ENCODE measurements at places on chromosomes 12 and 14. TPM values are rescaled to one million over a fixed set of nuclear protein-coding genes. Genes with fewer than 3 reads are reported as not detected.

Gene AKAP5
- total RNA-seq: 2.0 TPM

Gene MANSC1
- total RNA-seq: 1.1 TPM

Gene RNF212B
- total RNA-seq: not detected

Gene MGP
- not detected for total RNA-seq

Gene DEPDC4
- total RNA-seq: 1.2 TPM

Gene MUCL1
- 11.3 TPM for total RNA-seq

Gene ZDHHC22
- total RNA-seq: not detected

Gene FUT8
- total RNA-seq: 139 TPM

Gene RHNO1
- 20.5 TPM for total RNA-seq

GRCh38 chr12:55703288-55703687 is 4.4 kb downstream of the ITGA7 start:
- no peak for DNase-seq

- DNase-seq: no peak
Observed at GRCh38 chr14:99589651-99590530, 14.1 kb downstream of the CCDC85C start.

DNA sequence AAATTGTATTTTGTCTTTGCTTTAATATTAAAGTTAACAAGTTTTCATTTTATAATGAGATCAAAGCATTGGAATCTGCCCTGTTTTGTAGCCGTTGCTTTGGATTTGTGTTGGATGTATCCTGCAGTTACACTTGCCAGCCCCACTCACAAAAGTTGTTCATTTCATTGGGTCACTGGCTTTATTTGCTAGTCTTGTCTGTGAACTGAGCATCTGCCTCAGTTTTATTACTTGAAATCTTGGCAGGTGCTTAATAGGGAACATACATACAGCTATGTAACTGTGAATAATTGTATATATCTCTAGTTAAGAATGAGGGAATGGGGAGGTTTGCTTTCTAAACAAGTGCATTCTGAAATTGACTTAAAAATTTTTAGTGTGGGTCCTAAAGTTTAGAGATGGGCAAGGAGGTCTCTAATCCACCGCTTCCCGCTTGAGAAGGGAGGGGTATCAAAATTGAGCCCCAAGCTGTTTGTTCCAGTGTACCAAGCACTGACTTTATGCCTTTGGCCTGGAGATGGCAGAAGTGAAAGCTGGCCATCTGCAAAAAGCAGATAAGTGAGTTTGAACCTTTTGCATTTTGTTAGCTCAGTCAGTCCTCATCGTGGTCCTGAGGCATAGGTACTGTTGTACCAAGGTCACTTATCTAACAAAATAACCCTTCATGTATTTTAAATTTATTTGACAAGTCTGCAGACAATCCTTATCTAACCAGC is 9.3 kb downstream of the EIF5 start:
- no peak for DNase-seq

- no peak for DNase-seq
Observed at GRCh38 chr12:131897875-131898274, 3.5 kb downstream of the ULK1 start.

- no peak for DNase-seq
Observed at GRCh38 chr14:100972118-100972897, 68.8 kb upstream of the RTL1 start.

- no peak for DNase-seq
Observed at GRCh38 chr12:98727196-98727595, 82.1 kb downstream of the APAF1 start.

DNA sequence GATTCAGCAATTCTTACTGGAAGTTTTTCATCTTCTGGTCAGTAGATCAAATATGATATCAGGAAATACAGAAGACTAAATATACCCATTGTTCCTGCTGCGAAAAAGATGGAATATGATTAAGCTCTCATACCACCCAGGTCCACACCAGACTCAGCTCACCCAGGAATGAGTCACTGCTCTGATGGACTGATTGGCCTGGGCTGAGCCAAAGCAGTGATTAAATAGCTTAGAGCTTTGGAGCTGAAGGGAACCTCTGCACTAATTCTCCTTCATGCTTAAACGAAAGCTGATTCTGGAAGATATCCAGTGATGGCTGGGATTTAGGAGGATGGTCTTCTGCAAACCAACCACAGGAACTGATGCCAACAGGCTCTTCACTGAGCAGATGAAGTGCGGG is 62.0 kb upstream of the SYT1 start:
- no peak for DNase-seq

- no peak for DNase-seq
Observed at GRCh38 chr12:115897729-115898128, 379.8 kb downstream of the MED13L start.

DNA sequence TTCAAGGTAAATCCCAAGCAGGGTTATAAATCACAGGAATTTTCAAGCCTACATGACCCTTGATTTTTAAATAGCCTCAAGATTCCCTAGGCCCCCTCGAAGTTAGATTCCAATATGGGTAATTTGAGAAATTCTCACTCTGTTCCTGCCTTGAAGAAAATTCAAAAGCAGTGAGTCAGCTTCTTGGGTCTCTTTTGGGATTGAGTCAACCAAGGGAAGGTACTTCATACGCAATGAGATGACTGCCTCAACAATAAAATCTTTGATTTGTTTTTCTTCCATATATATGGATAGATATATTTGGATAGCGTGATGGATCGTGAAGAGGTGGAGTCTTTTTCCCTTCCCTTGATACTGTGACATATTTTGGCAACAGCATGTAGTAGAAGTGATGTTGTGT is 180.4 kb upstream of the ATP2B1 start:
- DNase-seq: no peak

- DNase-seq: no peak
Observed at GRCh38 chr14:104436741-104437701, 142.5 kb upstream of the C14orf180 start.

DNA sequence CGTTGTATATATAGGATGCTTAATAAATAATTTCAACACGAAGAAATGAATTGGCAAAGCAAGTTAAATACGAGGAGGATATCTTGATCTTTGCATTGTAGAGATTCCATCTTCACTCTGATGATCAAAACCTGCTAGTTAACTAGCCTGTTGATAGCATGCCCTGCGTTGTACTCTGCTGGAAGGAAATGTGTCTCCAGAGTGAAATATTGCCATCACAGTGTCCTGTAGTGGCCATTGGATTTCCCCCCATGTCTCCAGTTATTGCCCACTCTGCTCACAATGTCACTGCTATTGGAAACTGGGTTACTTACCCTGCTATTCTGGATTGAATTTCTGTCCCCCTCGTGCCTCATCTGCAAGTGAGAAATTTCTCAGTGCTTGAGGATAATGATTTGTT is 109.6 kb downstream of the PLEKHA5 start:
- DNase-seq: no peak

DNA sequence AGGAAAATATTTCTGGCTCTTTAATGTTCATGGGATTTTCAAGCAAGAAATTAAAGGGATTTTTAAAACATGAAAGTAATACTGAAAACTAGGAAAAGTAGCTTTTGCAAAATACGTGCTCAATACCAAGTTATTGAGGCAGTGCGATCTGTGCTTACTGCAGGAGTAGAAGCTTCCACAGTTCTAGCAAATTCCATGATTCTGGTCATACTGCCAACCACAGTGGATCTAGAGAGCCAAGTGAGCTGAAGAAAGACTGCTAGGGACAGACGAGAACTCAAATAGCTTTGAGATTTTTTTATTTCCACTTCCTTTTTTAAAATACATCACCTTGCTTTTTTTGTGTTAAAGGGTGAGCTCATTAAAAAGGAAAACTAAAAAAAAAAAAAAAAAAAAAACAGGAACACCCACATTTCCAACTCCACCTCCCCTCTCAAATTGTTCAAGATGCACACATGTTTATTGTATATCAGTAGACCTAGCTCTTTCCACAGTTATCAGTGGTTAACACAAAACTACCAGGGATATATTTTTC is 26.2 kb downstream of the EGLN3 start:
- DNase-seq: no peak

DNA sequence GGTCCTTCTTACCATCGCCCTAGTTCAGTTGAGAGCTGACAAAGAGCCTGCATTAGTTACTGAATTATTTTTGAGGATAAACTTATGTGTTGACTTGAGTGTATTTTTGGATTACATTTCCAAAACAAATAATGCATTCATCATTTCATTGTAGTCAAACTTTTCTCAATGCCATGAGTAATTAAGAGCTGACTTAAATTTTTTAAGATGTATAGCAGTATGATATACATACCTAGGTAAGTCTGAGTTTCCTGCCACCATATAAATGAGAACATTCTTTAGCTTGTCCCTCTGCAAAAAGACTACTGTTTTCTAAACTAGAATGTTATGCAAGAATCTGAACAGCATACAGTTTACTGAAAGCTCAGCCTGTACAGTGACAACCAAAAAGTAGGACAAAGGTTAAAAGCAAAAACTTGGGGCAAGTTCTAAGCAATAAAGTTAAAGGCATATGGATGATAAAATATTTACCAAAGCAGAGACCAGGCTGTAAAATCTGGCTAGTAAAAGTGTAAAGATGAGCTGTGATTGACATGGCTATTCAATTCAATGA is 82.1 kb upstream of the FERMT2 start:
- DNase-seq: no peak

- no peak for DNase-seq
Observed at GRCh38 chr12:39354955-39355354, 88.0 kb downstream of the KIF21A start.

DNA sequence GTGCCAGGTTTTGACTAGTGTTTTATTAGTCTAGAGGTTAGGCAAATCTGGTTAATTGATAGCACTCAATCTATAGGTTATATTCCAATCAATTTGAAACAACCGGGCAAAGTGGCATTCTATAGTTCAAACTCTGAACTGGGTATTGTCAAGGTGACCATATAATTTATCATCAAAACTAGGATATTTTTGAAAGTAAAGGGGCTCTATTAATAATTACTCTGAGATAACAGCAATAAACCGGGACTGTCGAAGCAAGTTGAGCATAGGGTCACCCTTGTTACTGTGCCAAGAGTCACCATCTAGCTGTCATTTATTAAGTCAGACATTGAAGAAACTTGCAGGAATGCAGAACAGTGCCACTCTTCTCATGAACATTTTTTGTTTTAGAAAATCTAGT is 321.2 kb downstream of the RAD51B start:
- DNase-seq: no peak

DNA sequence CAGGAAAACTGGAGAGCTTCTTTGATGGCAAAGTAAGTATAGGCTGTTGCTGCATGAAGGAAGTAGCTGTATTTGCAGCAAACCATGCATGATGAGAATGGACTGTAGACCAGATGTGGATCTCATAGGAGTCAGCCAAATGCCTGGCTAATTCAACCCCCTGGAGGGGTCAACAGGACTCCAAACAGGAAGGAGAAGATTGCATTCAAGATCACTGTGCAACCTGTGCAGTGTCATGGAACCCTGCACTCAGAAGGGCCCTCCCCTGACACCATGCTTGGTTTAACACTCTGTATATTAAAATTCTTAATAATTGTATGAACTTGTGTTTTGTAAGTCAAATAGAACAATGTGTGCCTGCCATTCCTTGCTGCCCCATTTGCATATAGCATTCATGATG is 225.1 kb upstream of the FSCB start:
- DNase-seq: no peak

DNA sequence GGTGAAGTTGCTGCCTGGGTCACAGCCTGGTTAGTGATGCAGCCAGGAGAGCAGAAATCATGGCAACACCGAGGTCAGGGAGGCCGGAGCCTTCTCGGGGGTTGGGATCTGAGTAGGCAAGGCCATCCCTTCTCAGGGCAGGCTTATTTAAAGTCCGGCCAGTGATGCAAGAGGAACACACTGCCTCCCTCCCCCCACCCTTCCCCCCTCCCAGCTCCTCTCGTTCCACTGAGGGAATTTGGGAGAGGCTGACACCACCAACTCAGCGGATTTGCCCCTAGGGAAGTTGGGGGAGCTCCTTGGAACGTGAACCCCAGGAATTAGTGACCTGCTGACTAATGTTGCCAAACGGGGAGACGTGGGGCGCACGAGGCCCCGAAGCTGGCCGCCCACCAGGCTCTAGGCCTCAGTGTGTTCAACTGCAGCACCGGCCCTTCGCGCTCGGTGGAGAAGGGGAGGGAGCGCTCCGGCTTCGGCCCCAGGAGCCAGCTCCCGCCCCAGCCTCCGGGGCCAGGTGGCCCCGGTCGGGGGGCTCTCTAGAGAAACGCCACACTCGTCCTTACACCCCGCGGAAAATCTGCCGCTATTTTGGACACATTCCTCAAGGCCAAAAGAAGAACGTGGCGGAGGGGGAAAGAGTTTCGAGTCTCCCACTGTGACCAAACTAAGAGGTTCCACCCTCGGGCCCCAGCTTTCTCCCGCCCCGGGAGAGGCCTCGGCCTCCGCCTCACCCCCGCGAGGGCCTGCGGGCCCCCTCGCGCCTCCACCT is 1.6 kb downstream of the CTDSP2 start:
- DNase-seq: peak; percentile 65

DNA sequence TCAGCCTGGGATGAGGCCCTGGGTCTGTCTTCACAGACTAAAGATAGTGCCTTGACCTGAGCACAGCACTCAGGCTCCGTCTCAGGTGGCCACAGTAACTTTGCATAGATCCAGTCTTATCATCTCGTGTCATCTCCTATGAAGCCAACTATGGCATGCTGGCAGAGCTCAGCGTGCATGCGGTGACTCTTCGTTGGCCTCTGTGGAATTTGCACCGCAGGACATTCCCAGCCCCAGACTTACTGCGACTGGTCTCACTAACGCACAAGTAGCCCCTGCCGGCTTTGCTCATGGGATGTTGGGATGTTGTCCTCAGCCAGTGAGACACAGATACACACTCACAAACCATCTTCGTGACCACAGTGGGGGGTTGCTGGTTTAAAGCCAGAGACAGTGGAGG is 199.6 kb downstream of the CHST11 start:
- peak; percentile 48 for DNase-seq

DNA sequence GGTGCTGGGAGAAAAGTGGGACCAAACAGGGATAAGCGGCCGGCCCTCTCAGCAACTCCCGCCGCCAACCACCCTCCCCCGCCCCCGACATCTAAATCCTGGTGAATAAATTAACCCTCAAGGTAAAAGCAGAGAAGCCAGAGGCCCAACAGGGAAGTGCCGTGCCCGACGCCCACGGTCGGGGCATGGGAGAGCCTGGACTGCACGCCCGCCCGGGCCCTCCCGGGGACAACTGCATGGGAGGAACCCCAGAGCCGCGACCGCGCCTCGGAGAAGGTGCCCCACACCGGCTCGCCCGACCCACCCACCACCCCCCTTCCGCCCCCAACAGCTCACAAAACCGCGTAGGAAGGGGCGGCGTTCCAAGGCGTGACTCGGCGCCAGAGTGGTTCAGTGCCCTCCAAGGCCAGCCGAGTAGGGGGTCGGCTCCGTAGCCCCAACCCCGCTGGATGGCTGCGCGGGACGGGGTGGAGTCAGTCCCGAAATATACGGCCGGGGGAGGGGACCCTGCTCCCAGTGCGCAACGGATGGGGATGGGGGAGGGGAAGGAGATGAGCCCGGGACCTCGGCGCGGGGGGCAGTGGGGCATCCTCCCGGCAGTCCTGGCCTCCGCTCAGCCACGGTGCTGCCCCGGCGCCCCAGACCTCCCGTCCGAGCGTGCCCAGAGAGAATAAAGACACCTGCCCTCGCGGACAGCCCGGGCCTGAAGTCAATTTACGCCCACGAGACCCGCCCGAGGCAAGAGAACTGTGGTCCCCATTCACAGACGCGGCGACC is 732 bp downstream of the SLC25A29 start:
- DNase-seq: no peak
